Hindlimb muscle (tissue), 1 donor: ENCODE measurements at places on chromosomes 12 and 14.
A peak's percentile ranks its signal among the peaks of the same experiment; 100 is the strongest.

DNA sequence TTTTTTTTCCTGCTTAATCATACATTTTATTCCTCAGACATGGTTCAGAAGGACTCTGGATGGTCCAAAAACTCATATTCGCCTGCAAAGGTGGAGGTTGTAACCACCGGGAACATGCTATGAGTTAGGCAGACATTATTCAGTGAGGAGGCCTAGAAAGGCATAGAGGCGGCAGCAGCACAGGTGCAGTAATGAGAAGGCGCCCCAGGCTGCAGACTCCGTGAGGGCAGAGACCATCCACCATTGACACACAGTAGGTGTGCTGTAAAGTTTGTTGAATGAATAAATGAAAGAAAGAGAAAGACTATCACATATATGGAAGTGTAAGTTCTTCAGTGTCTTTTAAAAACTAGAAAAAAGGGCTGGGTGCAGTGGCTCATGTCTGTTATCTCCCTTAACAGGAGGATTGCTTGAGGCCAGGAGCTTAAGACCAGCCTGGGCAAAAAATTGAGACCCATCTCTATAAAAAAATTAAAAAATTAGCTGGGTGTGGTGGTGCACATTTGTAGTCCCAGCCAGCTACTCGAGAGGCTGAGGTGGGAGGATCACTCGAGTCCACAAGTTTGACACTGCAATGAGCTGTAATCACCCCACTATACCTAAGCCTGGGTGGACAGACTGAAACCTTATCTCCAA is 34.5 kb upstream of the PTGR2 start:
- no peak for DNase-seq

DNA sequence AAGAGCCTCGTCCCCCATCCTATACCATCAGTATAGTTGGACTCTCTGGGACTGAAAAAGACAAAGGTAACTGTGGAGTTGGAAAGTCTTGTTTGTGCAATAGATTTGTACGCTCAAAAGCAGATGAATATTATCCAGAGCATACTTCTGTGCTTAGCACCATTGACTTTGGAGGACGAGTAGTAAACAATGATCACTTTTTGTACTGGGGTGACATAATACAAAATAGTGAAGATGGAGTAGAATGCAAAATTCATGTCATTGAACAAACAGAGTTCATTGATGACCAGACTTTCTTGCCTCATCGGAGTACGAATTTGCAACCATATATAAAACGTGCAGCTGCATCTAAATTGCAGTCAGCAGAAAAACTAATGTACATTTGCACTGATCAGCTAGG is 13.6 kb downstream of the ARHGAP5 start:
- no peak for DNase-seq

- no peak for DNase-seq
Observed at GRCh38 chr12:132740652-132741051, 21.0 kb downstream of the ANKLE2 start.

GRCh38 chr12:45725631-45726602 is 3.6 kb upstream of the ARID2 start:
- DNase-seq: peak; percentile 63

- no peak for DNase-seq
Observed at GRCh38 chr14:76186308-76187027, 34.7 kb downstream of the GPATCH2L start.

GRCh38 chr12:18576104-18576626 is 161.6 kb downstream of the PLCZ1 start:
- no peak for DNase-seq

- DNase-seq: no peak
Observed at GRCh38 chr14:85418721-85419120, 111.2 kb upstream of the FLRT2 start.
